Stimulated activated CD8-positive, alpha-beta memory T cell treated with anti-CD3 and anti-CD28 coated beads, Interleukin-7, amount 100 ng/mL, for 24 hours (primary cell): ENCODE measurements at places on chromosomes 7 and 10.

- no peak for DNase-seq
Observed at GRCh38 chr7:88317422-88317821, 10.7 kb upstream of the STEAP4 start.

GRCh38 chr7:28996836-28997235 lies 38.7 kb upstream of the TRIL start:
- DNase-seq, result no peak

GRCh38 chr10:82737549-82737948 lies 862.6 kb downstream of the NRG3 start:
- no peak for DNase-seq

DNA sequence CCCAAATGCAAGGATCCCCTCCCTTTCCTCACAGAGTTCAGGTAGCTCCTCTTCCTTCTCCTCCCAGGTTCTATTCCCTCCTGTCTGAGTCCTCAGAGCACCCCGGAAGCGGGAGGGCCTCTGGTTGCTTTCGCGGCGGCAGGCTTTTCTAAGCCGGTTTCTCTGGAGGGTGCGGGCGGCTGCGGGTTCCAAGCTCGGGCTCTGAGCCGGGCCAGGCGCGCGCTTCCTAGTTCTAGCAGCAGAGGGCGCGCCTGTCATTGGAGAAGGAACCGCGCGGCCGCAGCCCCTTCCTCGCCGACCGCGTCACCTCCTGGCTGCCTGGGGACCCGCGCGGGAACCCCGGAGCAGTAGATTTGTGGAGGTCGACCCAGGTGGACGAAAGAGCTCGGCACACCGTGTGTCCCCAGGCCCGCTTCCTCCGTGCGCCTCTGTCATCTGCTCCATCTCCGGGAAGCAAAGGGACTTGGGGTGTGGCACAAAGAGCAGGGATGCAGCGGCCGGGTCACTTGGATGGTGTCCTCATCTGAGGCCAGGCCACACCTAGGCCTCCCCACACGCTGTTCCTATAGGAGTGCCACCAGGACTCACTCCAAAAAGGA lies 389.0 kb upstream of the PODXL start:
- DNase-seq, result no peak

DNA sequence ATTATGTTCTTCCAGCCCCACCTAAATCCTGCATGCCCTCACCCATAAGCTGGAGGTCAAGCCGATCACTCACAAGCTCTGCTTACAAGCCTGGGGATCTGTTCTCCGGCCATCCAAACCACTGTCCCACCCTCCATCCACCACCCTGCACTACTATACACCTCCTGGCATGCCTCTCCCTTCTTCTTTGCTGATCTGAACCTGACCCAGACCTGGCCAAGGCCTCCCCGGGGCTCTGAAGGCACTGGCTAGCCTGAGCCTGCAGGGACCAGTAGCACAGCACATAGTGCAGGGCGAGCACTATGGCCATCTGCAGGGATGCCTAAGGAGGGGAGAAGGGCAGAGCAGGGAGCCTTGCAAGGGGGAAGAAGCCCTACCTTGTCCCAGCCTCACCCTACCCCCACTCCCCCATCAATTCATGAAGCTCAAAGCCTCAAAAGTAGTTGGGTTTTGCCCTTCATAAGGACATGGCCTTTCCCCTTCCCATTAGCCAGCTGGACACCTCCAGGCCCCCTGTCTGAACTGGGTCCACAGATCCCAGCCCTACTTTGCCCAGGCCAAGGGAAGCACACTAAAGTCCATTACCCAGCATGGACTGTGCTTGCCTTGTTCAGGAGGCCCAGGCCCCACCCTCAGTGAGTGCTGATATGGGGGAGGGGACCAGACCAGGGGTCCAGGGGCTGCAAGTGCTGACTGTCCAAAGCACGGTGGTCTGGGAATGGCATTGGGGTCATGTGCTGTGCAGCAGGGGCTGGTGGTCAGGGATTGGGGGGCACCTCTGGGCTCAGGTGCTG lies 29.6 kb downstream of the CHAT start:
- DNase-seq, result no peak

GRCh38 chr7:124764847-124765400 lies 668 bp downstream of the GPR37 start:
- no peak for DNase-seq

DNA sequence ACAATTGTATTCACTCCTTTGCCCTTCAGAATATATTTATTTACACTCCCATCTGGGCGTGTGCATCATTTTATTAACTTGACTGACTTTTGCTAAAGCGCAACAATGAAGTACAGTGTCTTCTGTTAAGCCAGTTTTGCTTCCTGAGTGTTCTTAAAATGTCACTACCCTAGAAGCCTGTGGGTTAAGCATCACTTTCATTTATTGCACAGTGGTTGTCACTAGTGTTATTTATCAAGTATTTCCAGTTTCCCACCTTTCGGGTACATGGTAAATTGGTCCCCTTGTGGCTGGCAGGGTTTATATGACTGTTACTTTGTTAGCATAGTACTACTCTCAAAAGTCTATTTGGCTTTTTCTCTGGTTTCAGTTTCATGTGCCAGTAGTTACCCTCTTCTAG lies 3.3 kb downstream of the HILPDA start:
- no peak for DNase-seq

- DNase-seq, result no peak
Observed at GRCh38 chr10:48608976-48609375, 4.1 kb upstream of the ARHGAP22 start.
